NCI-H1092 treated with DMSO at 0.1 percent for 48 hours (cell line): ENCODE measurements at places on chromosomes 6 and 20.

DNA sequence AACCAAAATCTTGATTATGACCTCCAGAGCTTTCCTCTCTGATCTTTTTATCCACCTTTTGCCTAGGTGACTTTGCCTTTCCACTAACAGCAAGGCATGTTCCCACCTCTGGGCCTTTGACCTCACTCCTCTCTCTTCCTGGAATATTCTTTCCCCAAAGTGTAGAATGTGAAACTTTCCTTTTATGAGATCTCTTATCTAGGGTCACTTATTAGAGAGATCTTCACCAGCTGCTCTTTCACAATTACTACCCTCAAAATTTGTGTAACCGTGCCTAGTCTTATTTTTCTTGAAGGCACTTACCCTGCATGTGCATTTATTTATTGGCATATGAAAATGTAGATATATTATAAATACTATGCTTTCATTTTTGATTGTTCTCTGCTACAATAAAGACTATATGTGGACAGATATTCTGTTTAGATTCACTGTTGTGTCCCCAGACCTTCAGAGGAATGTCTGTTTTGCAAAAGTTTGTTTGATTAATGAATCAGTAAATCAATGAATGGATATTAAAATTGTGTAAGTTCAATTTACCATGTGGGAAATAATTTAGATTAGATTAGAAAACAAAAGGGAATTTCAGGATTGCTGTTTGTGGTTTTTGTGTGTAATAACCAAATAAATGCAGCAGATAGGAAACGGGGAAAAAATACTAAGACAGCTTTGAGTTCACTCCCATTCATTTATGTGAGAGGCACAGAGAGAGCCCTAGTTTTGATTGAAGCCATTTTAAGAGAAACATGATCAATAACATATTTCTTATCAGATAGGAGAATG is 207.0 kb downstream of the ADGB start:
- DNase-seq = no peak

DNA sequence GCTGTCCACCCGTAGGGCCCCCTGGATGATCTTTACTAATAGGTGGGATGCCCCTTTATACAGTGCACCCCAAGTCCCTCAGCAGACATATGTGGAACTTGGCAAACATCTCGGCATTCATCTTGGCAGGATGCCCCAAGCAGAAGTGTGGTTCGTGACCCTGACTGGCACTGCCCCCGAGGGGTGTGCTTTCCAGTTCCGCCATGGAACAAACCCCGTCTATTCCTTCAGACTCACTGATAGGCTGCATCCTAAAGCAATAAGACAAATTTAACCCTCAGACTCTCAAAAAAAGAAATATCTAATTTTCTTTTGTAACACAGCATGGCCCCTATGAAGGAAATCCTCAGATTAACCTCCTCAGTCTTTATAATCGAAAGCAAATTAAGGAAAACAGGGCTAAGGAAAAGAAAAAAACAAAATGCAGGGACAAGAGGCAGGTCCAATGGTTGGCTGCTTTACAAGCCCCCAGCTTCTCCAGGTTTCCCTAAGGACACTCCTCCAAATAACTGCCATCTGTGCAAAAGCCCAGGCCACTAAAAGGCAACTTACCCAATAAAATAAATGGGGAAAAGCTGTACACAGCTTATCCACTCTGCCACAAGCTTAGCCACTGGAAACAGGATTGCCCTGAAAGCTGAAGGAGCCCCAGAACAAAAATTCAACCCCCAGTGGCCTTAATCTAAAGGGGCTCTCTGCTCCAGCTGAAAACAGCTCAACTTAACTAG is 30.5 kb upstream of the RIPK1 start:
- no peak for DNase-seq

GRCh38 chr20:5627463-5628050 is 122.6 kb upstream of the SHLD1 start:
- no peak for DNase-seq

- no peak for DNase-seq
Measured at GRCh38 chr6:85015396-85015990, 251.1 kb upstream of the TBX18 start.
